ENCODE measurements at places on chromosomes 2 and 18.

DNA sequence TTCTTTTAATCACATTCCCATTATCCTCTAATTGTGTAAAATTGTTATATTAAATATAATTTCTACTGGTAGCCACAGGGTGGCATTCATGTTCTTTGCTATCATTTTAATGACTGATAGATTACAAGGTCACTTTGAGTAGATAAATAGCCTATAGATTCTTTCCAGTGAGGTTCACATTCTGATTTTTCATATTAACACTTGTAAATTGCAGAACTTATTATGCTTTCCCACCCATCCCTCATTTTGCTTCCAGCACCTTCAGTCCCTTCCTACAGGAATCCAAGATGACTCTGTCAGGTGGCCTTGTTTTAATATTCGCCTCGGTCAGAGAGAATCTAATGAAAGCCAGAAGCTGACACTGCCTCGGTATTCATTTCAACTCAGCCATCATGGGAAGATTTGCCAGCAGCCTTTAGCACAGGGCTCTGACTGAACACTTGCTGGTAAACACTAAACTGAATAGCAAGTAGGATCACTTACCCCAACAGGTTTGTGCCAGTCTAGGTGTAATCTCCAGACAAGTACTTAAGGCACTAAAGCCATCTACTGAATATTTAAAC, 101.2 kb upstream of the FSHR start:
- DNase-seq: no peak

DNA sequence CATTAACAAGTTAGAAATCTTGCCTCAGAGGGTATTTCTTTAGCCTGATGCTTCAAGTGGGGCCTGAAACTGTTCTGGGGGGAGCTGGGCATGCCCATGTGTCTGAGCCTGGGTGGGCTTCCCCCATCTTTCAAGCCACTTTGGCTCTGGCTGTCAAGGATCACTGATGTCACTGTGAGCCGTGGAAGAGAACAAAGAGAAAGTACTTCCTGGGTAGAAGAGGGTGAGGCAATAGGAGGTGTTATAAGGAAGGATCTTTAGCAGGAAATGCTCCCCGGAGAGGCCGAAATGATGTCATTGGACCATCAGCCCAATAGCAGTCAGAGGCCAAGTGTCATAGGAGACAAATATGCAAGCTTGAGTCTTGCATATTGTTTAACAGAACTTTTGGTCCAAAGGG, 228.4 kb upstream of the MEX3C start:
- no peak for DNase-seq

- DNase-seq: no peak
Observed at GRCh38 chr2:151826737-151827157, 1.5 kb downstream of the ARL5A start.

DNA sequence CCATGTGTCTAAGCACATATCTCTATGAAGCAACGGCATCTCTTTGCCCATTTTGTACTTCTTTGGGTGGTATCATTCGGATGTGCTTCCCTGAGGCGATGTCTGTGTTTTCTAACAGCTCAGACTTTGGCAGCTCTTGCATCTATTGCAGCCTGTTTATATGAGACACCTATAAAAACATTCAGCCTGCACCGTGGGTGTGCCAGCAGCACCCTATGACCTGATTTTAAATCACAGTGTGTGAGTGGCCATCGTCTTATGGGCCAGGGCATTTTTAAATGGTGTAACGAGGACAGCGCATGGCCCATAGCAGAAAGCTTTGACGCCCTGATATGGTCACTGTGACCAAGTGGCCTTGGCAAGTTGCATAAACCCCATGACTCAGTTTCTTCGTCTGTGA, 12.9 kb downstream of the NPAS2 start:
- no peak for DNase-seq

- no peak for DNase-seq
Observed at GRCh38 chr18:72830109-72830508, 37.7 kb downstream of the NETO1 start.

- no peak for DNase-seq
Observed at GRCh38 chr2:4930704-4931103, 761.5 kb upstream of the SOX11 start.

- DNase-seq: no peak
Observed at GRCh38 chr2:10034333-10035052, 8.9 kb upstream of the KLF11 start.
